Activated naive CD4-positive, alpha-beta T cell treated with anti-CD3 and anti-CD28 coated beads, Interleukin-2, amount 10 ng/mL, durations not matched to agents 5 hours and 36 hours (primary cell): ENCODE measurements at places on chromosomes 2 and 18. TPM values are rescaled to one million over a fixed set of nuclear protein-coding genes. Genes with fewer than 3 reads are reported as not detected.

CARF gene
- 13.7 TPM for total RNA-seq

CTLA4 gene
- 19.1 TPM for total RNA-seq

BCL11A gene
- total RNA-seq = not detected

CPO gene
- not detected for total RNA-seq

BAZ2B gene
- 8.6 TPM for total RNA-seq

ALPP gene
- total RNA-seq = not detected

ZBTB7C gene
- total RNA-seq = 0.35 TPM

SCN7A gene
- total RNA-seq = not detected

CXCR1 gene
- 0.53 TPM for total RNA-seq

STPG4 gene
- 0.48 TPM for total RNA-seq
